ENCODE measurements at places on chromosomes 1 and 21. TPM values are rescaled to one million over a fixed set of nuclear protein-coding genes. Genes with fewer than 3 reads are reported as not detected.

PRMT2 gene
- total RNA-seq: 87.9 TPM

MPL gene
- not detected for total RNA-seq

SERINC2 gene
- 20.5 TPM for total RNA-seq

LPAR3 gene
- 0.58 TPM for total RNA-seq

ZNF678 gene
- total RNA-seq: 2.1 TPM

CAMK1G gene
- 0.58 TPM for total RNA-seq

S100A7 gene
- not detected for total RNA-seq

AIRE gene
- total RNA-seq: not detected

LENEP gene
- total RNA-seq: not detected

ANKRD35 gene
- total RNA-seq: 4.1 TPM

MCOLN3 gene
- not detected for total RNA-seq

AIDA gene
- total RNA-seq: 44.8 TPM

SH3GLB1 gene
- 48.0 TPM for total RNA-seq

CADM3 gene
- 30.1 TPM for total RNA-seq

ITLN2 gene
- total RNA-seq: not detected

SPATA6 gene
- total RNA-seq: 5.8 TPM

ST6GALNAC5 gene
- 3.8 TPM for total RNA-seq

GSTM1 gene
- not detected for total RNA-seq

DCDC2B gene
- total RNA-seq: not detected

TMPRSS2 gene
- total RNA-seq: not detected

RORC gene
- total RNA-seq: not detected

XCL1 gene
- total RNA-seq: not detected

TMEM35B gene
- total RNA-seq: 34.8 TPM

LCA5L gene
- 2.5 TPM for total RNA-seq

APOBEC4 gene
- not detected for total RNA-seq

CD52 gene
- total RNA-seq: not detected

CFAP74 gene
- total RNA-seq: not detected

SLC50A1 gene
- 37.5 TPM for total RNA-seq

LCE1B gene
- total RNA-seq: not detected

KPRP gene
- total RNA-seq: not detected

KRTAP10-6 gene
- total RNA-seq: not detected

B3GALNT2 gene
- total RNA-seq: 17.7 TPM

ZNF593OS gene
- total RNA-seq: not detected

APP gene
- total RNA-seq: 324 TPM

TMEM200B gene
- 25.4 TPM for total RNA-seq

PDZK1 gene
- total RNA-seq: not detected

Data from pericardium fibroblast (primary cell).